ENCODE measurements at places on chromosomes 16 and 17.

GRCh38 chr16:30488764-30489605 is 16.4 kb downstream of the ITGAL start:
- no peak for DNase-seq

- DNase-seq, result no peak
Observed at GRCh38 chr17:31111183-31111582, 16.4 kb downstream of the NF1 start.

- DNase-seq, result no peak
Observed at GRCh38 chr17:77877646-77878355, 80.7 kb upstream of the TNRC6C start.

- no peak for DNase-seq
Observed at GRCh38 chr17:2564877-2565276, 28.6 kb upstream of the PAFAH1B1 start.

- DNase-seq, result no peak
Observed at GRCh38 chr16:57260294-57260929, 15.4 kb downstream of the ARL2BP start.

- no peak for DNase-seq
Observed at GRCh38 chr17:5000237-5000639, 2.5 kb downstream of the KIF1C start.

DNA sequence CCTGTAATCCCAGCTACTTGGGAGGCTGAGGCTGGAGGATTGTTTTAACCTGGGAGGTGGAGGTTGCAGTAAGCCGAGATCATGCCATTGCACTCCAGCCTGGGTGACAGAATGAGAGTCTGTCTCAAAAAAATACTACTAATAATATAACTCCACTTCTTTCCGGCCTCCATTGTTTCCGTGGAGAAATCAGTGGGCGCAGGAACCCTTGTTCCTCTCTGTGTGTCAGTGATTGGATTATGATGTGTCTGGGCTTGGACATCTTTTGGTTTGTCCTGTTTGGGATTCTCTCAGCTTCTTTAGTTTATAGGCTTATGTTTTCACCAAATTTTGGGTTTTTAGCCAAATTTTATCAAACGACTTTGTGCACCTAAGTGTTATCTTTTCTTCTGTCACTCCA is 36.8 kb downstream of the ACSF3 start:
- no peak for DNase-seq

GRCh38 chr17:5672815-5673430 is 88.6 kb upstream of the NLRP1 start:
- no peak for DNase-seq

DNA sequence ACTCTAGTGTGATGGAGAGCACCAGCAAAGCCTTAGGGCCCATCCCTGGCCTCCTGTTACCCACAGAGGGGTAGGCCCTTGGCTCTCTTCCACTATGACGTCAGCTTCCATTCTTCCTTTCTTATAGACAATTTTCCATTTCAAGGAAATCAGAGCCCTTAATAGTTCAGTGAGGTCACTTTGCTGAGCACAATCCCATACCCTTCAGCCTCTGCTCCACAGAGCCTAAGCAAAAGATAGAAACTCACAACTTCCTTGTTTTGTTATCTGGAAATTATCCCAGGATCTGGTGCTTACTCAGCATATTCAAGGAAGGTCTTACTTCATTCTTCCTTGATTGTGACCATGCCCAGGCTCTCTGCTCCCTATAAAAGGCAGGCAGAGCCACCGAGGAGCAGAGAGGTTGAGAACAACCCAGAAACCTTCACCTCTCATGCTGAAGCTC is at the start of gene CCL8:
TSS of gene CCL8 (plus strand) at position 397 of the 445 bp plus-strand sequence. CDS start 67 bp downstream, outside the sequence.
- DNase-seq, result no peak

DNA sequence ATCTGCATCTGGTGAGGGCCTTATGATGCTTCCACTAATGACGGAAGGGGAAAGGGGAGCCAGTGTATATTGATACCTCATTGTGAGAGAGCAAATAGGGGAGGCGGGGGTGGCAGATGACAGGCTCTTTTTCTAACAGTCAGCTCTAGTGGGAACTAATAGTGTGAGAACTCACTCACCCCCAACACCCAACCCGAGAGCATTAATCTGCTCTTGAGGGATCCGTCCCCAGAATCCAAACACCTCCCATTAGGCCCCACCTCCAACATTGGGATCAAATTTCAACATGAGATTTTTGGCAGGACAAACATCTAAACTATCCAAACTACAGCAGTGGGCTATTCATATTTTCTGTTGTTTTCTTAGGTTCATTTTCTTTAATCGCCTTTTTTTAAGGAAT is 54.4 kb downstream of the BPTF start:
- DNase-seq, result no peak

DNA sequence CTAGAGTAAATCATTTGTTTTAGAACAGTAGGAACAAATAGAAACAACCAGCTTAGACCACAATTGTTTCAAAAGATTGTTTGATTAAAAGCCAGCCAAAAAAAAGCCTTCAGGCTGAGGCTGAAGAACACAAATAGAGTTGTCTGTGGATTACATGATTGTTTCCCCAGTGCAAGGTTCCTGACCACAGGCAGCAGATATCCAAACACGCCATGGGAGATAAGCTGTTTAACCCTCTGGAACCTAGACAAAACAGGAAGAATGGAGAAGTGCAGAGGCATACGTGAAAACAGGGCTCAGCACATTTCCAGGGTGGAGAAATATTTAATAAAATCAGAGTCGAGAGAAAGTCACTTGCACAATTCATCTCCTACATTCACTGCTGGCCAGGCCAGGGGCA is 21.0 kb downstream of the ATPAF2 start:
- DNase-seq, result no peak

DNA sequence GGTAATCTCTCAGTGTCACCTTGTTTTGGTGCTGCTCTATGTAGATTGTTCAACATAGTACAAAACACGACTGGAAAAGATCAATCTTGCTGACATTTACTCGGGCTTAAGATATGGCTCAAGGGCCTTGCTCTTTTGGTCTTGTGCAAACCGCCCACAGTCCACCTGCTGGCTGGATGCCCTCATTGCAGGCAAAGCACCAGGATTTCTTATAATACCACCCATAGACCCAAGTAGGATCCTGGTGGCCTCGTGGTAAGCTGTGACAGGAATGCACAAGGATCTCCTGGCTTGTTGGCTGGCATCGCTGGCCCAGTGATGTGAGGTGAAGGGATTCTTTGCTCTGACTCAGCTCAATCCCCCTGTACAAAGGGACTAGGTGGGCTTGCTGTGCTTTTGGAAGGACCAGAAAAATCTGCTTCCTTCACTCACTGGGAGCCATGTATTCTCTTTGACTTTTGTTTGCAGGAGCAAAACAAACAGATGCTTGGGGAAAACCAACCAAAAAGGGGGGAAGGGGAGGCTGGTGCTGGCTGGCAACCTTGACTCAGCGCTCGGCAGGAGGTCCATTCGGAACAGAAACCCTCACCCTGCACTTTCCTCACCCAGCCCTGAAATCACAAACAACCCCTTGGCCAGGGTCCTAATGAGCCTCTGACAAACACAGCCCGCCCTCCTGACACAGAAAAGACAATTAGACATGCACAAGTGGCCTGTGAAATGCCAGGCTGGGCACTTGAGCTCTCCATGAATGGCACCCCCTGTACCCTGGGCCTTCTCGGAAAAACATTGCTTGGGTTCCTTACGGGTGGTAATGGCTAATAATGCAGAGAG is 36.6 kb upstream of the MED9 start:
- DNase-seq, result peak; percentile 64

- DNase-seq, result no peak
Observed at GRCh38 chr17:83115202-83115651, 35.8 kb downstream of the METRNL start.

DNA sequence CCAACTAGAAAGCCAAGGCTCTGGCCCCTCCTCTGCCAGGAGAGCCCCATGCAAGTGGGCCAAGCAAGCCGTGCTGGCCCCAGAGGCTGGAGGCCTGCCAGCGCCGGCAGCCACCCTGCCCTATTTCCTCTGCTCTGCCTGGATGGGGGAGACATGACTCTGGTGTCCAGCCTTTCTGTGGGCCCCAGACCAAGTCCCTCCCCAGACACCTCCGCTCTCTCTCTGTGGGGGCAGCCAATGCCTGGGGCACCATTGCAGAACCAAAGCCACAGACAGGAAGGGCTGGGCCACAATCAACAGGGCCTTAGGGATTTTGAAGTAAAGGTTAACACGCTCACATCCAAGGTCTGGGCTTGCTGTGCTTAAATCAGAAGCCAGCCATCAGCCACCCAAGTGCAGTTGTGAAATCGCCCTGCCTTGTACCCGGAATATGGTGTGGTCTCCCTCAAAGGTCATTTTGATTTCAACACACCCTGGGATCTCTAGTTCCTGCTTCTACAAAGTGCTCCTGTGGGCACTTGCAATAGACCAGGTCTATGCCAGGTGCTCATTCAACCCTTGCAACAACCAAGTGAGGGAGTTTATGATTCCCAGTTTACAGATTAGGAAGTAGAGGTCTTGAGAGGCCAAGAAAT is 63.5 kb upstream of the TEX2 start:
- peak; percentile 47 for DNase-seq

DNA sequence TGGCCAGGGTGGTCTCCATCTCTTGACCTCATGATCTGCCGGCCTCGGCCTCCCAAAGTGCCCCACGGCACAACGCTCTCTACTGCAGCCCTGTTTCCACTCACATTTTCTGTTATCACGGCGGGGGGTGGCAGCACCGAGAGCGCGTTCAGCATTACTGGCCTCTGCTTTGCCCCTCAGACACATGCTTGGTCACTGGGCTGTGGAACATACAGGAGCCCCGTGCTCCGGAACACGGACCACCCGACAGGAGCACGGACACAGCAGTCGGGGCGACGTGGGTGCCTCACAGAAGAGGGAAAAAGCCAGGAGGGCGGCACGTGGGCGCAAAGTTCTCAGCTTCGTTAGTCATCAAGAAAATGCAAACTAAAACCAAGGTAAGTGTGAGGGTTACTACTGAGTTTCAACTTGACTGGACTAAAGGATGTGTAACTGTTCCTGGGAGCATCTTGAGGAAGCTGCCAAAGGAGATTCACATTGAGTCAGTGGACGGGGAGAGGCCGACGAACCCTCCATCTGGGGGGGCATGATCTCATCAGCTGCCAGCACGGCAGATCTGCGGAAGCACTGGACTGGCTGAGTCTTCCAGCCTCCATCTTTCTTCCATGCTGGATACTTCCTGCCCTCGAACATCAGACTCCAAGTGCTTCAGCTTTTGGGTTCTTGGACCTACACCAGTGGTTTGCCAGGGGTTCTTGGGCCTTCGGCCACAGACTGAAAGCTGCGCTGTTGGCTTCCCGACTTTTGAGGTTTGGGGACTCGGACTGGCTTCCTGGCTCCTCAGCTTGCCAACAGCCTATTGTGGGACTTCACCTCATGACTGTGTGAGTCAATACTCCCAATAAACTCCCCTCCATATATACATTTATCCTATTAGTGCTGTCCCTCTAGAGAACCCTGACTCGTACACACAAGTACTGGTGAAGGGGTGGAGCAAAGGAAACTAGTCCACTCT is 106.8 kb downstream of the ZNF778 start:
- no peak for DNase-seq

- peak; percentile 67 for DNase-seq
Observed at GRCh38 chr16:16861546-16861945, 482.6 kb downstream of the NPIPA7 start.

- DNase-seq, result no peak
Observed at GRCh38 chr16:19689342-19689741, 28.7 kb downstream of the KNOP1 start.

DNA sequence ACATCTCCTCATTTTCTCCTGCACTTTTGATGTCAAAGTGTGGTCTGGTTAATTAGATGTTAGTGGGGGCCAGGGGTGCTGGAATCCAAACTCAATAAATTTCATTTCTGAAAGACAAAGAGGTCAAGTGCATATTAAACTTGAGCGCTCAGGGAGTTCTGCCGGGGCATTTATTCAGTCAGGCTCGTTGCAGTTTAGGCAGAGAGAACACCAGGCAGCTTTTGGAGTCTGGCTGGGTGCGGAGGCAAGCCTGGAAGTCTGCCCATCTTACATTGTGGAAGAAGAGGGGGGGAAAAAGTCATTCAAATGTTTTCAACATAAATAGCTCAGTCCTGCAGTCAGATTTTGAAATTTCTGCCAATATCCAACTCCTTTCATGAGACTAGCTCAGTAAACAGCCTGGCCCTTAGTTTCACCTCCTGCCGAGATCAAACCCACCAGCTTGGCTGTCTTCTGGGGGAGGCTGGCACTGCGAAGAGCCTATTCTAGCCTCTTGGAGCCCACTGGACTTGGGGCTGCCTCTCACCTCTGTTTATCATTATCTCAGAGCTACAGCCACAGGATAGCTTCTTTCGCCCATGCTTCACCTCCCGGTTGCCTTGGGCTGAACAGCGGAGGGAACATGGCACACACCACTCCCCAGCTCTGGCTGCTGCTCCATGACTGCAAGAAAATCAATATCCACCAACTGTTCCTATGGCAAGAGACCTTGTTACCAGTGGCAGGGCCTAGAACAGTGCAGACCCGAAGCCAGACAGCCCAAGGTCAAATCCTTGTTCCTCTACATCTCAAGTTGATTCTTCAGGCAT is 177.4 kb upstream of the CDH5 start:
- peak; percentile 20 for DNase-seq

- no peak for DNase-seq
Observed at GRCh38 chr17:79927688-79928501, 88.7 kb upstream of the CBX4 start.

DNA sequence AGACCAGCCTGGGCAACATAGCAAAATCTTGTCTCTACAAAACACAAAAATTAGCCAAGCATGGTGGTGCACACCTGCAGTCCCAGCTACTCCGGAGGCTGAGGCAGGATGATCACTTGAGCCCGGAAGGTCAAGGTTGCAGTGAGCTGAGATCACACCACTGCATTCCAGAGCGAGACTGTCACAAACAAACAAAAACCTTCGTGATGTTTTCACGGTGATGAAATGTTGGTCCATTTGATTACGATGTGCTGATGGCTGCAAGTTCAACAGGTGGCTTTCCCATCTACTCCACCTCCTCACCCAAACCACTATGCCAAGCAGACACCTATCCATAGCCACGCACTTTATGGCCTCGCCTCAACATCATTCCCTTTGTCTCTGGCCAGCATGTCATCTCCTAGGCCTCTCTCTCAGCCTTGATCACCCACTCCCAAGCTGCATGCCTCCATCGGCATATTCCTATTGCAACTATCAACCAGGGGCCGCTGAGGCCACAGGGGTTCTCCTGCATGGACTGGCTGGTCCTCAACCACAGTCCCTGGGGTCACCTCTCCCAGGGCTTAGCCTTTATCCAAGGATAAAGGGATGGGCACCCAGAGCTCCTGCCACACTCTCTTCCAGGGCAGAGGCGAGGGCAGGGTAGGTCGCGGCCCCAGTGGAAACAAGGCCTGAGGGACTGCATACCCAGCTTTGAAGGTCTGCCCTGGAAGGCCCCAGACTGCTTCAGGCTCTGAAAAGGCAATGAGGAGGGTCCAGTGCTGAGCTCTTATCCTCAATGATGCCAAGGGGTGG is 17.1 kb upstream of the ALOX15B start:
- no peak for DNase-seq
